ENCODE measurements at places on chromosomes 16 and 17.

GRCh38 chr17:72025113-72025512 is 95.7 kb upstream of the SOX9 start:
- DNase-seq = no peak

GRCh38 chr16:6157806-6158205 is 1060.2 kb upstream of the EEF2KMT start:
- DNase-seq = no peak

DNA sequence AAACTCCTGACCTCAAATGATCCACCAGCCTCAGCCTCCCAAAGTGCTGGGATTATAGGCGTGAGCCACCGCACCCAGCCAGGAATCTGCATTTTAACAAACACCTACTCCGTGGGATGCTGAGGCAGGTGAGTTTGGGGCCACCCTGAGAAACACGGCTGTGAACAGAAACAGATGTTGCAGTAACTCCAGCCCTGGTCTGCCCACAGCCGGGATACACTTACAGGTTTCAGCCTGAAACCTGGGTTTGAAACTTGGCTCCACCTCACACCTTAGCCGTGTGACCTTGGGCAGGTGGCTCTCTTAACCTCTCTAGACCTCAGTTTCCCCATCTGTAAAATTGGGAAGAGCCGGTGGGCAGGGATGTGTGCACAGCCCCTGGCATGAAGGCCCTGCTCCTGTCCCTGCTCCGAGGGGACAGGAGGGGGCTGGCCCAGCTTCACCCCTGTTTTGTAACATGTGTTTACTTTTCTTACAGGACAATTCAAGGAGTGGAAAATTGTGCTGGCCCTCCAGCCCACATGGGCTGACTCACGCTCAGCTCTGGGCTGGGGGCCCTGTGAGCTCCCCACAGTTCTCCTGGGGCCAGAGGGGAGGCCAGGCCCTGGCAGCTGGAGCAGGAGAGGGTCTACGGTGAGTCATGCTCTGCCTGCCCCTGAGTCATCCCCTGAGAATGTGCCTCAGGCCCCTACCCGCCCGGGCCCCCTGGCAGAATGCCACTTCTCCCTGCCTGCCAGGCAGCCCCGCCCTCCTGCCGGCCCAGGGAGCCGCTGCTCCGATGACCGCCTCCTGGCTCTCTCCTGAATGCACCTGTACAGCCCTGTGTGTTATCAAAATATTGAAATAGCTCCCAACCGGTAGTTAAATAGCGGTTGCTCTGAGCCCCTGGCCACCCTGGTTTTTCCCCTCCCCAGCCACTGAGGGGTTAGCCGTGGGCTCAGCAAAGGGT is 7.7 kb upstream of the PPL start:
- peak; percentile 93 for DNase-seq

DNA sequence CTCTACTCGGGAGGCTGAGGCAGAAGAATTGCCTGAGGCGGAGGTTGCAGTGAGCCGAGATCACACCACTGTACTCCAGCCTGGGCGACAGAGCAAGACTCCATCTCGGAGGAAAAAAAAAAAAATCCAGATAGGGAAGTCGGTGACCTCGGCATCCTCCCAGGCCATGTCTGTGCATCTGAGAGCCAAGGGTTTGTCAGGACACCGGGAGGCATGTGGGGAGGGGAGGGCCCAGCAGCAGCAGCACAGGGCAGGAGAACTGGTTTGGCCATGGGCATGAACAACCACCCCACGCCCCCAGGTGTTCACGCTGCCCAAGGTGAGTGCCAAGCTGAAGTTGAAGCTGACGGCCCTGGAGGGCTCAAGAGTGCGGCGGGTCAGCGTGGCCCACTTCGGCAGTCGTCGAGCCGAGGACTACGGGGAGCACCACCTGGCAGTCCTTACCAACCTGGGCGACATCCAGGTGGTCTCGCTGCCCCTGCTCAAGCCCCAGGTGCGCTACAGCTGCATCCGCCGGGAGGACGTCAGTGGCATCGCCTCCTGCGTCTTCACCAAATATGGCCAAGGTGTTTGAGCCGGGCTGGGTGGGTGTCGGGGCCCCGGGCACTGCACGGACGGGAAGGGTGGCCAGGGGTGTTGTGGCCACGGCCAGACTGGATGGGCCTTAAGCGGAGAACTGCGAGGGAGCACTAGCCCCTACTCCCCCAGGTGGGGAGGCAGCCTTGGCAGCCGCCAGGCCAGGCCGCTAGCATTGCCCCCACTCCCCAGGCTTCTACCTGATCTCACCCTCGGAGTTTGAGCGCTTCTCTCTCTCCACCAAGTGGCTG is 14.7 kb upstream of the MYO15B start:
- no peak for DNase-seq

- peak; percentile 79 for DNase-seq
Measured at GRCh38 chr17:869086-869485, 86.9 kb downstream of the MRM3 start.

- DNase-seq = no peak
Measured at GRCh38 chr16:75048530-75048929, 49.7 kb downstream of the ZNRF1 start.

DNA sequence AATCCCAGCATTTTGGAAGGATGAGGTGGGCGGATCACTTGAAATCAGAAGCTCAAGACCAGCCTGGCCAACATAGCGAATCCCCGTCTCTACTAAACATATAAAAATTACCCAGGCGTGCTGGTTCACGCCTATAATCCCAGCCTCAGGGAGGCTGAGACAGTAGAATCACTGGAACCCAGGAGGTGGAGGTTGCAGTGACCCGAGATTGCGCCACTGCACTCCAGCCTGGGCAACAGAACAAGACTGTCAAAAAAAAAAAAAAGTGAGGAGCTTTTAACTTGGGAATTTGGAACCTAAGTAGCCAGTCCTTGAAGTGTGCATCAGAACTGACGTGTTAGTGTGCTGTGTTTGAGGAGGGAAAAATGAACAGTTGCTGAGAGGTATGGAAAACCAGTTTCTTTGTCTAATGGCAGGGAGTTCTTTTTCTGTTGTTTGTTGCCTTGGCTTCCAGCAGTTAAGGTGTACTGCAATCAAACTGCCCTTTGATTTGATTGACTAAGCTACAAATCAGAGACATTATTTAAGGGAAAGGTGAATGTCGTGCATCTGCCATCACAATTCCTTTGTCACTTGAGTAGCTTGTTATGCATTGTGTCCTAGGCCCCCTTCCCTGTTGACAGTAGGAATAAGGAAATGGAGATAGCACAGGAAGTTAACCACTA is 8.6 kb upstream of the DUSP14 start:
- no peak for DNase-seq

DNA sequence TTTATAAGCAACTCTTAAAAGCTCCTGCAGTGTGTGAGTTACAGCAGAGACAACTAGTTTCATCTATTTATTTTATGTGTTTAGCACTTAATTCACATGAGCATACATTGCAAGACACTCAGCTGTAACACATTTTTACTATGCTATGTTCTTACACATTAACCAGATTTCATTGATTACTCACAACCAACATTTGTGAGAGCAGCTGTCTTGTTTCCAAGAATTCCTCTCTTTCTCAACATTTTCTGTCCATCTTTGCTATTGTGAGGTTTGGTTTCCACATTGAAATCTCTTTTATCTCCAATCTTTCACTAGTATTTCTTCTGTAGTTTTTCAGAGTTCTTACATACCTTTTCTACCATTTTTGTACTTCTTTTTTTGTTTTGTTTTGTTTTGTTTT is 51.2 kb downstream of the COPRS start:
- no peak for DNase-seq

- DNase-seq = no peak
Measured at GRCh38 chr16:62899737-62900136, 863.5 kb upstream of the CDH8 start.

GRCh38 chr17:56977673-56978395 is at the start of gene SCPEP1:
Gene SCPEP1, plus strand, starts transcription at chr17:56978131. Its CDS starts 29 bp downstream, at chr17:56978160.
- DNase-seq = peak; percentile 88

DNA sequence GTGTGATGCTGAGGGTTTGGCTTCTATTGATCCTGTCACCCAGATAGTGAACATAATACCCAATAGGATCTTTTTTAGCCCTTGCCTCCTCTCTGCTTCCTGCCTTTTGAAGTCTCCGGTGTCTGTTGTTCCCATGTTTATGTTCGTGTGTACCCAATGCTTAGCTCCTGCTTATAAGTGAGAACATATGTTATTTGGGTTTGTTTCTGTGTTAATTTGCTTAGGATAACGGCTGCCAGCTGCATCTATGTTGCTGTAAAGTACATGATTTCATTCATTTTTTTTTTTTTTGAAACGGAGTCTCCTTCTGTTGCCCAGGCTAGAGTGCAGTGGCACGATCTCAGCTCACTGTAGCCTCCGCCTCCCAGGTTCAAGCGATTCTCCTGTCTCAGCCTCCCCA is 23.0 kb downstream of the DUS2 start:
- no peak for DNase-seq

DNA sequence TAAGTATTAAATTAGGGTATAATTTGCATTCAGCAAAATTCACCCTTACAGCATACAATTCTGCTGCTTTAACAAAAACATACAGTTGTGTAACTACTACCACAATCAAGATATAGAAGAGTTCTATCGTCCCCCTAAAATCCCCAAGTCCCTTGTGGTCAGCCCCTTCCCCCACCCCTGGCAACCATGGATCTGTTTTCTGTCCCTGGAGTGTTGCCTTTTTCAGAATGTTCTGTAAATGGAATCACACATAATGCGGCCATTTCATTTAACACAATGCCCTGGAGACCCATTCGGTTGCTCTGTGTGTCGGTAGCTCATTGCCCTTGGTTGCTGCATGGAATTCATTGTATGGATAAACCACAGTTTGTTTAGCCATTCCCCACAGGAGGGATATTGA is 190.2 kb downstream of the IRX5 start:
- no peak for DNase-seq

DNA sequence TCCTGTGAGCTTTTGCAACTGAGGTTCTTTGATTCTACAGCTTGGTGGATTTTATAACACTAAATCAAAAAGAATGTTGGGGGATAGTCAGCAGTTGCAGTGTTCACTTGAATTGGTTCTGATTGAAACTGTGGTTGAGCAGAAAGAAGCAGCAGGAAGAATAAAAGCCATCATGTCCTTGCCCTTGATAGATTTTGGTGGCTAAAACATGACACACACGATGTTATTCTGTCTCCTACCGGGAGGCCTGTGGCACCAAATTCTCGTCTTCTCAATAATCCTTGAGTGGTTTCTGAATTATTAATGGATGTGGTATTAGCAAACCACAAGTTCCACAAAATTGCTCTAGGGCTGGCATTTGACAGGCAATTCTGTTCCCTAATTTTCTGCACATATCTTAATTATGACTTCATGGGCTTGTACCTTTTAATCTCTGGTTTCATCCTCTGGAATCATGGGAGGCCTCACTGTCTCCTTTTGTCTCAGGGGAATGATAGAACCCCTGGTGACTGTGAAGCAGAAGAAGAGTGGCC is 338.2 kb downstream of the SNX29 start:
- DNase-seq = no peak

DNA sequence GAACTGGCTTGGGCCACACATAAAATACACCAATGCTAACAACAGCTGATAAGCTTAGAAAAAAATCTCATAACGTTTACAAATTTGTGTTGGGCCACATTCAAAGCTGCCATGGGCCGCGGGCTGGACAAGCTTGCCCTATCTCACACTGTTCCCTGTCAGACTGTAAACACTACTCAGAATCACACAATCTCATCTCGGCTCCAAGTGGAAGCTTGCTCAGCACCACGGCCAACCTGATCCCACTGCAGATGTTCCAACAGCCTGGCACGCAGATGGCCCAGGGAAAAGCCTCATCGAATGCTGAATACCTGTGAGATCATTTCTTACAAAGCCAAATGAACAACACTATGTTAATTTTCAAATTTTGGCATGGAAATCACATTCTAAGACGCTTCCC is 125.8 kb downstream of the ANKRD11 start:
- DNase-seq = no peak

GRCh38 chr17:6323626-6324356 is 111.1 kb downstream of the AIPL1 start:
- no peak for DNase-seq

DNA sequence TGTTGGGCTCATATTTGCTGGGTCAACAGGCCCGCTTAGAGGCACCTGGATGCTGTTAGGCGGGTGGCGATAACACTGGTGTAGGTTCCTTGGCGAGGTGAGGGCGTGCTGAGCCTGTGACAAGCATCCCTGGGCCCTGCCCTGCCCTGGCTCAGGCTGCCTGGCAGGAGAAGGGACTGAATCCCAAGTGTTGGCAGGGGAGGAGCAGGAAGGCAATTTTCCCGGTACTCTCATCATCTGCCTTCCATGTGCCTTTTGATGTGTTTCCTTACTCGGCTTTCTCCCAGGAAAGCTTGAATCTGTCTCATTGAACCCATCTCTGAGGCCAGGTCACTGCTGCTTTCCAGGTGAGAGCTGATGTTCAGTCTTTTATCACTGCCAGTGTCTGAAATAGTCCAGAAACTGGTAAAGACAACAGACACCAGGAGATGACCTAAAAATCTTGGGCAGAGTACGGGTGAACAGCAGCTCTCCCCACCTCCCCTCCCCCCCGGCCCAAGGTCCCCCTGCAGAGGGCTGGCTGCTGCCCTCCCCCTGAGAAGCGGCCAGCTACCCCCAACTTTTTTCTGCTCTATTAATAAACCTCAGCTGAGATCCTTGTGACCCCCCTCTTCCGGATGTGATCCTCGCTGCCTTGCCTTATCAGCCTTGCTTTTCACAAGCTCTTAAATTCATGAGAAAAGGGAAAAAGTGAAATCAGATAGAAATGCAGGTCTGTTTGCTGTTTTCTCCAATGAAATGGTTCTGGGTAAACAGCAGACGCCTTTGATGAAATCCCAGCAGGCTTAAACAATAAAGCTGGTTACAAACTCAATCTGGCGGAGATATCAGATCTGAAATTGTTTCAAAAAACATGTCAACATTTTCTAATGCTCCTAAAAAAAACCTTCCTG is 29.0 kb downstream of the RTN4RL1 start:
- DNase-seq = no peak

- no peak for DNase-seq
Measured at GRCh38 chr17:79830303-79830702, 8.9 kb downstream of the CBX4 start.

DNA sequence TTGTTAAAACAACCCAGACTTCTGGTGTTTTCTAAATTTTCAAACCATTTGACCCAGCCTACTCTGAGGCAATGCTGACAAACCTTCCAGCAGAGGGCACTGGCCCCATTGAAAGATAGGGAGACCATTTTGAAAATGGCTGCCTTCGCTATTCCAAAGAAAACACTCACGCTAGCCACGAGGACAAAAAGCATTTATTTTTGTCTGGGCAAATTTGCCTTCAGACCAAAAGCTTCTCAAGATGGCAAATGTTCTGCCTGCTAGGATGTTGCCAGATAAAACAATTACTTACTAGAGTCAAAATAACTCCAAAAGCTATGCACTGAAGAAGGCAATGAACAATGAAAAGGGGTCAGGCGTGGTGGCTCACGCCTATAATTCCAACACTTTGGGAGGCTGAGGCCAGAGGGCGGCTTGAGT is 296.7 kb upstream of the IRX5 start:
- peak; percentile 62 for DNase-seq

GRCh38 chr17:44926821-44927525 is 11.7 kb upstream of the GFAP start:
- no peak for DNase-seq

All from left cardiac atrium (tissue), 4 donors.